ENCODE measurements at places on chromosomes 6 and 20.

GRCh38 chr6:40455686-40456389, 131.3 kb downstream of the LRFN2 start:
- peaks cover 17% of the 10 kb centered on the region for H3K27me3 ChIP-seq
- H3K4me3 ChIP-seq: no peak overlapping the region
- no peaks in the 10 kb centered on the region for H3K4me1 ChIP-seq
- DNase-seq: no peak
- no peaks in the 10 kb centered on the region for H3K36me3 ChIP-seq

- no peak overlapping the region for H3K27ac ChIP-seq
- DNase-seq: no peak
- H3K36me3 ChIP-seq: no peaks in the 10 kb centered on the region
- no peaks in the 10 kb centered on the region for H3K27me3 ChIP-seq
These were observed 725.0 kb upstream of the HS3ST5 start for GRCh38 chr6:115067690-115068447.

GRCh38 chr6:24574809-24575208, 71.2 kb downstream of the KIAA0319 start:
- no peaks in the 10 kb centered on the region for H3K36me3 ChIP-seq
- H3K4me1 ChIP-seq: no peaks in the 10 kb centered on the region
- no peak overlapping the region for H3K4me3 ChIP-seq
- H3K27ac ChIP-seq: no peak overlapping the region
- no peak for DNase-seq

DNA sequence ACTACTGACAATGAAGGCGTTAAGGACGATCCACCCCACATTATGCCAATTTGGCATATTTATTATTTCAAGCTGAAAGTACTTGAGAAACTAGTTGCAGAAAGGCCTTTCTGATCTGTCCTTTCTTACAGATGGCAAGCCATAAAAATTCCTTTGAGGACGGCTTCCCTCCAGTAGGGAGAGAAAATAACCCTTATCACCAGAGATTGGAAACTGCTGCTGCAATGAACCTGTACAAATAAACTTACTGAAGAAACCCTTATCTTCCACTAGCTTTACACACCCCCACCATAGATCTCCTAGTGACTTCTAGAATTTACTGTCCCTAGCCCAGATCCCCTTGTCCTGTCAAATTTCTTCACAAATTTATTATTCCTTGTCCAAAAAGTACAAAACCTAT, 105.2 kb downstream of the MAP7 start:
- no peak for DNase-seq
- H3K27ac ChIP-seq: no peak overlapping the region
- no peaks in the 10 kb centered on the region for H3K4me1 ChIP-seq
- H3K27me3 ChIP-seq: peaks cover 8% of the 10 kb centered on the region
- no peak overlapping the region for H3K4me3 ChIP-seq

GRCh38 chr6:131210469-131210868, 75.2 kb downstream of the AKAP7 start:
- H3K4me3 ChIP-seq: no peak overlapping the region
- peaks cover 35% of the 10 kb centered on the region for H3K36me3 ChIP-seq
- H3K27ac ChIP-seq: peak overlapping the region; percentile 39
- no peaks in the 10 kb centered on the region for H3K27me3 ChIP-seq
- peaks cover 47% of the 10 kb centered on the region for H3K4me1 ChIP-seq

DNA sequence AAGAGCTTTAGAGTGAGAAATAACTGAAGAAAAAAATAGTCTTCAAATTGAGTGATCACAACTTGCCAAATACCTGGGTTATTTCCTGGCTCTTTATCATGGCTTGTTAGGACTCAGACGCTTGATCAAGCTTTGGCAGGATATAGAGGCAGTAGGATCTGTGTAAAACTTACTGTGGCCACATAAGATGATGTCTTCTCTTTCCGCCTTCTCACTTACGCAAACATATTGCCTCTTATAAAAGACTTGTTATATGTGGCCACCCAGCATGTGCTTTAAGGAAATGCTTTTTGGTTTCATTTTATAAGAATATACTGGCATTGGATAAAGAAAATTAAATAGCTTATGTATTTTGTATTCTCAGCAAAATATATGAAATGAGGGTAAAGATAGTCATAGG, 101.8 kb upstream of the AKIRIN2 start:
- H3K4me3 ChIP-seq: no peak overlapping the region
- H3K36me3 ChIP-seq: no peaks in the 10 kb centered on the region
- H3K27me3 ChIP-seq: peaks cover 4% of the 10 kb centered on the region
- no peak for DNase-seq
- no peak overlapping the region for H3K27ac ChIP-seq

- H3K27me3 ChIP-seq: no peaks in the 10 kb centered on the region
- no peak overlapping the region for H3K27ac ChIP-seq
- DNase-seq: no peak
- peaks cover 22% of the 10 kb centered on the region for H3K36me3 ChIP-seq
These were observed 401.0 kb downstream of the CDC5L start for GRCh38 chr6:44788387-44788981.

GRCh38 chr6:98452685-98453084, 381.7 kb upstream of the POU3F2 start:
- no peak overlapping the region for H3K4me3 ChIP-seq
- H3K4me1 ChIP-seq: no peaks in the 10 kb centered on the region
- no peaks in the 10 kb centered on the region for H3K27me3 ChIP-seq

DNA sequence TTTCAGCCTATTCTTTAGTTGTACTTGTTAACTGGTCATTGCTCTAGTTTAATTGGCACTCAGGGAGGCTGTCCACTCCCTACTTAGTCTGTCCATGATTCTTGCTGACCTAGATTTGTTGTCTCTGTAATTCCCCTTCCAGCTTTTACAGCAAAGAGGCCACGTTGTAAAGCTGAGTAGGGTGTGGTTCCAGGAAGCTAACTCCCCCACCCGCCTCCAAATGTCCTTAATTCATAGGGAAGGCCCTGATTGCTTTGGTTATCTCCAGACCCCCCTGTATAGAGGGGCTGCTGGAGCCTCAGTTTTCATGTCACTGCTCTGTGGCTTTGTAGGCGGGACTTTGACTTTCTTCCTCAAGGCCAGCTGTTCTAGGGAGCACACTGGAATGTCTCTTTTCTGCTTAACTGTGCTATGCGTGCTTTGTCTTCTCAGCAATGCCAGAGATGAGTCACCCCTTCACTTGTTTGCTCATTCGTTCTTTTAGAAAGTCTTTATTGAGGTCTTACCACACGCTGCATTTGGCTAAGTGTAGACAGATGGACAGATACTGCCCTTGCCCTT, 175.1 kb upstream of the JAG1 start:
- DNase-seq: no peak
- no peaks in the 10 kb centered on the region for H3K4me1 ChIP-seq
- no peaks in the 10 kb centered on the region for H3K27me3 ChIP-seq
- no peak overlapping the region for H3K27ac ChIP-seq

- no peak overlapping the region for H3K4me3 ChIP-seq
- H3K4me1 ChIP-seq: no peaks in the 10 kb centered on the region
- peaks cover 2% of the 10 kb centered on the region for H3K27me3 ChIP-seq
- no peak overlapping the region for H3K27ac ChIP-seq
These were observed 226.2 kb downstream of the TTLL2 start for GRCh38 chr6:167550941-167551627.

- H3K27ac ChIP-seq: peak overlapping the region; percentile 82
- H3K4me1 ChIP-seq: peaks cover 15% of the 10 kb centered on the region
- no peaks in the 10 kb centered on the region for H3K36me3 ChIP-seq
- no peak overlapping the region for H3K4me3 ChIP-seq
- DNase-seq: peak; percentile 32
These were observed 207.9 kb downstream of the ERMARD start for GRCh38 chr6:169959136-169960002.

DNA sequence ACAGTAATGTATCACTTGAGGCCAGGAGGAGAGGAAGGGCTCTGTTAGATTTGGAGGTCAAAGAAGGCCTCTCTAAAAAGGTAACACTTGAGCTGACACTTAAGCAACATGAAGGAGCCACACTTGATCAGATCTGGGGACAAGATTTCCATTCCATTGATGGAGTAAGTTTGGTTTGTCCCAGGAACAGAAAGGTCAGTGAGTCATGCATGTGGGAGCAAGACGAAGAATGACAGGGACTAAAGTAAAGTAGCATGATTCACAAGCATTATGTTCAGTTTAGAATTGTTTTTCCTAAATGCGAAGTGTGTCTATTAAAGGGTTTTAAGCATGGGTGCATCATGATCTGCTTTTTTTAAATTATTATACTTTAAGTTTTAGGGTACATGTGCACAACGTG, 47.4 kb downstream of the COL21A1 start:
- no peaks in the 10 kb centered on the region for H3K36me3 ChIP-seq
- no peak overlapping the region for H3K27ac ChIP-seq
- no peak overlapping the region for H3K4me3 ChIP-seq
- H3K27me3 ChIP-seq: no peaks in the 10 kb centered on the region
- no peaks in the 10 kb centered on the region for H3K4me1 ChIP-seq

DNA sequence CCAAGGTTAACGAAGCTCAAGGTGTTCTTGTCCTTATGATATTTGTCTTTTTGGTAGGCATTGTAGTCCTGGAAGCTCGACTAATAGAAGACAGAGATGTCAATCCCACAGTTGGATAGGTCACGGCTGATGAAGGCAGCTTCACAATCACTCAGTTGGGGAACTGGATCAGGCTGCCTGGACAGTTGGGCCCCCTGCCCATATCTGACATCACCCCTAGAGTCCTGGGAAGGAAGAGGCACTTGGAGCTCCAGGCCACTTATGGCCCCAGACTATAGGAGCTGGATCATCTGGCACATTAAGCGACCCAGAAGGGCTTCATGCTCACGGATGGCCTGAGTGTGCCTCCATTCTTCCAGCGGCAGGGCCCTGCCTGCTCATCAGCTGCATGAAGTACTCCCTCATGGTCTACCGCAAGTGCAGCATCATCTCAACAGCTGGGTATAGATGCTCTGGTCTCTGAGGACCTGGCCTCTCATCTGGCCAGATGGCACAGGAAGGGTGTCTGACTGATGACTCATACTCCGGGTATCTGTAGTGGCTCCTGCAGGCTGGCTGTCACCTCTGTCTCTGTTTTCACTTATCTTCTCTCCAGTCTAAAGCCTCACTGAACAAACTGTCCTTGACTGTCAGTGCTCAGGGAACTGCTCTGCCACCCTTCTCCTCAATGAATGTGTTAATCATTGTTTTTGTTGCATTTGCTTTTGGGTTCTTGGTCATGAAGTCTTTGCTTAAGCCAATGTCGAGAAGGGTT, 29.2 kb upstream of the SSR1 start:
- H3K36me3 ChIP-seq: no peaks in the 10 kb centered on the region
- peaks cover 2% of the 10 kb centered on the region for H3K27me3 ChIP-seq
- no peak overlapping the region for H3K4me3 ChIP-seq
- H3K27ac ChIP-seq: no peak overlapping the region

- peaks cover 7% of the 10 kb centered on the region for H3K27me3 ChIP-seq
- H3K36me3 ChIP-seq: no peaks in the 10 kb centered on the region
- no peaks in the 10 kb centered on the region for H3K4me1 ChIP-seq
- no peak overlapping the region for H3K4me3 ChIP-seq
- DNase-seq: no peak
These were observed 133.9 kb upstream of the SOX4 start for GRCh38 chr6:21459641-21460040.

DNA sequence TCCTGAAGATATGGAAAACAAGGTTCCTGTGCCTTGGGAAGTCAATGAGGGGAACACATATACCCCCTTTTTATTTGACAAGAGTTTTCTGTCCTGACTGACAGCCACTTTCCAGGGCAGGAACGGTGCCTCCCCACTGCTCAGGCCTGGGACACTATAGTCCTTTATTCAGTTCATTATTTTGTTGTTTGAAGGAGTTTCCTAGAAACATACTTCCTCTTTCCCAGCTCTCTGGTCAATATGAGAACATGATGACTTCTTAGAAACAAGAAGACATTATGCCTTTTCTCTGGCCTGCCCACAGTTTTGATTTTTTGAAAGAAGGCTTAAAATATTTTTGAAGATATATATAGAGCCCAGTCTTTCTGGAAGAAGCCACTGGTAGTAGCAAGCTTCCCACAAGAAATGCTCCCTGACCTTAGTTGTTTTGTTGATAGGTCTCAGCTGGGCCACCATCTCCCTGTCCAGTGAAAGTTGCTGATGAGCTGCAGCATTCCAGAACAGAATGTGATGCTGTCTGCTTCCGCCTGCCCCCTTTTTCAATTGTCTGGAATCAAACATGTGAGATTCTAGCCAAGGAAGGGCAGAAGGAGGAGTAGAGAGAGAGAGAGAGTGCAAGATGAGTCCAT, 350.0 kb upstream of the PRND start:
- no peak overlapping the region for H3K4me3 ChIP-seq
- H3K27ac ChIP-seq: no peak overlapping the region
- no peak for DNase-seq
- H3K27me3 ChIP-seq: peaks cover 12% of the 10 kb centered on the region
- peaks cover 33% of the 10 kb centered on the region for H3K4me1 ChIP-seq

GRCh38 chr6:33993653-33994471, 152.0 kb downstream of the GRM4 start:
- no peak overlapping the region for H3K4me3 ChIP-seq
- no peak overlapping the region for H3K27ac ChIP-seq
- peaks cover 11% of the 10 kb centered on the region for H3K27me3 ChIP-seq
- DNase-seq: no peak

- H3K27me3 ChIP-seq: peaks cover 9% of the 10 kb centered on the region
- H3K4me1 ChIP-seq: peaks cover 11% of the 10 kb centered on the region
- peaks cover 4% of the 10 kb centered on the region for H3K36me3 ChIP-seq
- no peak for DNase-seq
- no peak overlapping the region for H3K27ac ChIP-seq
- H3K4me3 ChIP-seq: no peak overlapping the region
These were observed 44.9 kb downstream of the SNX9 start for GRCh38 chr6:157867981-157868380.

Measured in activated CD4-positive, alpha-beta T cell treated with anti-CD3 and anti-CD28 coated beads, Interleukin-2, amount 10 ng/mL, durations not matched to agents 7 days and 5 days (primary cell).